ENCODE measurements at places on chromosomes 16 and 17.

DNA sequence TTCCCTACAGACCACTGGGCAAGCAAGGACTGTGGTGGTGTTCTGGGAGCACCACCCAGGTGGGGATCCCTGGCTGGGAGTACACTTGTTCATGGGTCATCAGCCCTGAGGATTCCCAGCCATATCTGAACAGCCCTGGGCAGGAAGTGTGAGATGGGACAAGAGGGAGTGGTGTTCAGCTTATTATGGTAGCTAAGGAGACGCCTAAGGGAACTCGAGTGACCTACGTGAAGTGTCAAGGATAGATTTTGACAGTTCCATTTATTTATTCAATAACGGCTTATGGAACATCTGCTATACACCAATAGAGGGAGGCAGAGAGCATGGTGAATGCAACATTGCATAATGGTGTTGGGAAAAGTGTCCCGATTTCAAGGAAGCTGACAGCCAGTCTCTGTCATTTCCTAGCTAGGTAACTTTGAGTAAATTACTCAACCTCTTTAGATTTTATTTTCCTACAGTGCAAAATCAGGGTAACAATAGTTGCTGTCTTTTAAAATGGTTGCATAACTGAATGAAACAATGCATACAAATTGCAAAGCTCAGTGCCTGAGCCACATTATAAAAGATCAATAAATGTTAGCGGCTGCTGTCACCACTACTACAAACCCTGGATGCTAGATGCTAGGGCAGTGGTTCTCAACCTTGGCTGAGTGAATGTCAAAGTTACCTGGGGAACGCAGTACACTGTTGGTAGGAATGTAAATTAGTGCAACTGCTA lies 534.1 kb downstream of the GRIN2A start:
- no peak for DNase-seq

DNA sequence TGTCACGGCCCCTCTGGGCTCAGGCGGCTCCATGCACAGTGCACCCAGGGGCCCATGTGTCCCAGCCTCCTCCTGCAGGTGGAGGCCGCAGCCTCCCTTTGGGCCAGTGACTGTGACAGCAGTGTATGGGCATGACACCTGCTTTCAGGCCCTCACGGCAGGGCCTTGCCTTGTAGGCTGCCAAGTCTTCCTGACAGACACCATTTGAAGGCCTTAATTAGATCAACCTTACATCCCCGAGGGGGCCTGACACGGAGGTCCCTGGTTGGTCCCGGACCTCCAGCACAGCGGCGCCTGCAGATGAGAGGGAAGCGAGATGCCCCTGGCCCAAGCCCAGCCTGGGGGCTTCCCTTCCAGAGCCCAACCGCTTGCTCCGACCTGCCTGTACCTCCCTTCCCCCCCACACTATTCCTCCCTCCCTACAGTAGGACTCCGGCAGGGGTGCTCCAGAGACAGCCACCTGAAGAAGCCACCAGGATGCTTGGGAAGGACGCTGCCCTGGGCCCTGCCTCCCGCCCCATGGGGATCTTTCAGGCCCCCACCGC lies 31.9 kb downstream of the BAIAP2 start:
- DNase-seq = no peak

GRCh38 chr17:77437017-77437416 lies 296.2 kb downstream of the SEC14L1 start:
- DNase-seq = no peak

GRCh38 chr17:43917348-43918025 lies 10.2 kb upstream of the MPP2 start:
- DNase-seq = peak; percentile 22

- DNase-seq = no peak
These were observed 20.3 kb downstream of the KATNB1 start for GRCh38 chr16:57755726-57756423.

DNA sequence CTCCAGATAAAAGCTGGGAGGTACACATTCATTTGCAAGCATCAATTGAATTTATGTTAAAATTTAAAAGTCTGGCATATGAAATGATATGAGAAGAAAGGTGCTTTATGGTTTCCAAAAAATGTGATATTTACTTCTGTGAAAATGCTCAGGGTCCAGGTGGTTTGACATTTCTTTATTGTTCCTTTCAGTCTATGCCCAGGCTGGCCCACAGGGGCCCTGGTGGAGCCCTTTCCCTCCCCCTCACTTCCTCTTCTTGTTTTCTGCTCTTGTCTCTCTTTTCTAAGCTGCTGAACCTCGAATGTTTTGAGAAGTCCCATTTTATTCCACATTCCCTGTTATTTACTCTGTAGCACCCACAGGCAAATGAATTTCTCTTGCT lies 127.8 kb downstream of the HS3ST3B1 start:
- DNase-seq = no peak

GRCh38 chr16:85995541-85996423 lies 96.8 kb downstream of the IRF8 start:
- peak; percentile 52 for DNase-seq

DNA sequence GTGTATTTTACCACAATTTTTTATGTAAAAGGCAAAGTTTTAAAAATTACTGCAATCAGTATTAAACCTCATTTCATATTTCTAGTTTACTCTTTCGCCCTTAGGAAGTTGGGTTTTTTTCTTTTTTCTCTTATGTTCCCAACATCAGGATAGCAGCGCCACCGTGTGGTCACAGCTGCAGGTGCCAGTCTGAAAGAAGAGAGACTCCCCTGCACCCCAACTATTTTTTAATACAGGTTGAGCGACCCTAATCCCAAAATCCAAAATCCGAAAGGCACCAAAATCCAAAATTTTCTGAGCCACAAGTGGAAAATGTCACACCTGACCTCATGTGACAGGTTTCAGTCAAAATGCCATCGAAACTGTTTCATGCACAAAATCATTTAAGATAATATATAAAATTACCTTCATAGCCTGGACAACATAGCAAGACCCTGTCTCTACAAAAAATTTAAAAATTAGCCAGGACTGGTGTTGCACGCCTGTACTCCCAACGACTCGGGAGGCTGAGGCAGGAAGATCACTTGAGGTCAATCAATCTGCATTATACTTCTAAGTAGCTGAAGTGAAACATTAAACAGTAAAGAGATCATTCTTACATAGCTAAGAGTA lies 21.8 kb upstream of the ASGR2 start:
- DNase-seq = peak; percentile 68

GRCh38 chr16:50351116-50351515 lies 17.7 kb downstream of the BRD7 start:
- no peak for DNase-seq

All from activated CD4-positive, alpha-beta T cell treated with anti-CD3 and anti-CD28 coated beads, Interleukin-2, amount 50 U/mL, for 24 hours (primary cell).